ENCODE measurements at places on chromosomes 6 and 20.

DNA sequence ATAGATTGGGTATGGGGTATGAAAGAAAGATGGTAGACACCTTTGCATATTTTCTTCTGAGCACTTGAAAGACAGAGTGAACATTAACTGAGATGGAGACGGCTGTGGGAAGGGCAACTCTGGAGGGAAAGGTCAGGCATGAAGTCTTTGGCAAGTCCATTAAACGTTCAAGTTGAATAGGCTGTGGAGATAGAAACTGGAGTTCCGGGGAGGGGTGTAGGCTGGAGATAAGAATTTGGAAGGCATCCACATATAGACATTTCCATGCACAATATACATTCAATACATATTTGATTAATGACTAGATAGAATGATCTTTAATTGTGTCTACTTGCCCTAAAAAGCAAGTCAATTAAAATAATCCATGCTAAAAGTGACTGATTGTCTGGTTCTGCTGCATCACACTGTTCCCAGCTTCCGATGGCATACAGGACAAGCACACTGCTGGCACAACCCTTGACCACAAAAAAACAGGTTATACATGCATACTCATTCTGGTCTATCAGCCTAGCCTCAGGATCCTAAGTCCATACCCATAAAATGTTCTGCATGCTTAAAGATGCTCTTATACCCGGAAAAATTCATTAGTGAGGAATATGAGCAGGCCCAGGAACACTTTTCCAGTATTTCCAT, 1.9 kb upstream of the MYLK4 start:
- DNase-seq = no peak

DNA sequence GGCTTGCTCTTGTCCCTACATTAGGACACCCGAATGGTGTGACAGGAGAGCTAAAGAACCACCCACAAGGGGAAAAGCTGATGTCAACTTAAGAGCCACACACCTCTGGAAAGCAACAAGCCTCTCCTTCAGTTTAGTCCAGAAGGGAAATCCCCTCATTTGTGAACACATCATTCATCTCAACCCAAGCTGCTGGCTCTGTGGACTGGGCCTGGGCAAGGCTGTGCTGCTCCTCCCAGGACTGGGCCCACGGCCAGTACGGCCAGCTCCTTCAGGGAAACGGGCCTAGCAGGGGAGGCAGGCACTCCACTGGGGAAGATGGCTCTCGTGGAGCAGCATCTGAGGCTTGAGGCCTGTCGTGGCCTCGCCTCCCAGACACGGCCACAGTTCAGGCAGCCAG, 12.8 kb upstream of the SLC4A11 start:
- DNase-seq = no peak

- DNase-seq = no peak
Measured at GRCh38 chr6:166877349-166877748, 79.0 kb downstream of the RNASET2 start.

DNA sequence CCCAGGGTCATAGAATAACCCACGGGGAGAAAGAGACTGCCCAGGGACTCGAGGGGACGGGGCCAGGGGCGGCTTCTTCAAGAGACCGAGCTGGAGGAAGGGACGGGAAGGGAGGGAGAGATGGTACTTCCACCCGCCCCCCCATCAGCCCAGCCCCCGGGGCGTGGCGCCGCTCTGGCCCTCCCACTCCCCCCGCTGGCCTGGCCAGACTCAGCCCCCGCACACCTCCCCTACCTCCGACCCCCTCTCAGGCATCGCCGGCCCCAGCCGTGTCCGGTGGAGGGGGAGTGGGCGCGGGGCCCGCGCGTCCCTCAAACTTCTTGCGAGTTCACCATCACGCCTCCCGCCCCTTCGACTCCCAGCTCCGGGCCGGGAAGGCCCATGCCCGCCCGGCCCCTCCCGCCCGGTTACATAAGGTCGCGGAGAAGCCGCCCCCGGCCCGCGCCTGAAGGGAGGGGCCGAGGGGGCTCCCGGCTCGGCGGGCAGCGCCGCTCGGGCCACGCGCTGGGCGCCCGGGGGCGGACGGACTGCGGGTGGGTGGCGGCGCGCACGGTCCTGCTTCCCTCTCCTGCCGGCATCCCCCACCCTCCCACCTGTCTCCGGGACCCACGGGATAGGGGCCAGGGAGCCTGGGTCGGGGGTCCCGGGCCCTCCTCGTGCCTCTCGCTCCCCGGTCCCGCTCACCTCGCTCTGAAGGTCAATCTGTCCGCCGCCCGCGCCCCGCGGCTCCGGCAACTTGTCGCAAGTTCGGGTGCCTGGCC, 562 bp downstream of the TFEB start:
- DNase-seq = no peak

- no peak for DNase-seq
Measured at GRCh38 chr6:169931261-169931660, 179.8 kb downstream of the ERMARD start.

DNA sequence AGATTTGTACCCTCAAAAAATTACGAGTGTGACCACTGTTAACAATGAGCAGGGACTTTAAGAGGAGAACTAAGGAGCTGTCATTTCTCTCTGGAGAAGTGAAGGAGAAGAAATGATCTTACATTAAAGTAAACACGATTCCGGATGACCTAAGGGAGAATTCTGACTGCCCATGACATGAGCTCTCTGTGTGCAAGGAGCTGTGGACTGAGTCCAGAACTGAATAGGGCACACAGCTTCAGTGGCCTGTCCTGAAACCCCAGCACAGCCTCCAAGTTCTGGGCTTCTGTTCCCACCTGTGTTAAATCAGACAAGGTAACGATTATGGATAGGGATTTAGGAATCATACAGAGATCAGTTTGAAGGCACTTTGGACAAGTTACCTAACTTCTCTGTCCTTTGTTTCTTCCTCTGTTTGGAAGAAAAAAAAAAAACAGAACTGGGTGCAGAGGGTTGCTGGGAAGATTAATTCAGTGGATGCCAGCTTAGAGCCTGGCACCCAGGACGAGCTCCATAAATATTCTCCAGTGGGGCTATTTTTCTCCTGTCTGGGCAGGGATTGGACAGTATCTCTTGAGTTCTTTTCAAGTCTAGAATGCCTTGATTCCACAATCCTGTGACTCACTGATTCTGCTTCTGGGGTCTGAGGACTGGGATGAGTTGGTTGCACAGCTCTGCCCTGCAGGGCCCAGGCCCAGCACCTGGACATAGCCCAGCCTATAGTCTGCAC, 65.7 kb downstream of the MRPL14 start:
- no peak for DNase-seq

DNA sequence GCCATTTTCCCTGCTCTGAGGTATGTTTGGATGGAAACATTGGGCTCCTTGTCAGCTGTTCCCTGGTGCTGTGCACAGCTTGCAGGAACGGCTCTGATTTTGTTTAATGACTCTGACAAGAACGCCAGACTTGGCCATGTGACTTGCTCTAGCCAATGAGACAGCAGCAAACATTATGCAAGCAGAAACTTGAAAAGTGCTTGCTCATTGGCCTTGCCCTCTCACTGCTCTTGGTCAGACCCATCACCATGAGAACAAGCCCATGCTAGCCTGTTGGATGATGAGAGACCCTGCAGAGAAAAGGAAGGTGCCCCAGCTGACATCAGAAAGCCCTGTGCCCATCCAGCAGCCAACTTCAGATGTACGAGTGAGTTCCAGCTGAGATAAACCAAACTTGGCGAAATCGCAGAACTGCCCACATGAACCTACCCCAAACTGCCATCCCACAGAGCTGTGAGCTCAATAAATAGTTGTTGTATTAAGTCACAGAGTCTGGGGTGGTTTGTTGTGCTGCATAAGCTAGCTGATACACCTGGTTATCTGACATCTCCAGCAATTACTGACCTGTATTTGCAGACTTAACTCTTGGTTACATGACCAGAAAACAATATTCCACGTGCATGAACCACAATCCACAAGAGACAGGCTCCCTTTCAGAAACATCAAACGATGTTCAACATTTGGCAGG, 96.9 kb downstream of the JPH2 start:
- no peak for DNase-seq

- DNase-seq = no peak
Measured at GRCh38 chr6:111600154-111600553, 5.5 kb downstream of the TRAF3IP2 start.

- DNase-seq = no peak
Measured at GRCh38 chr20:58646257-58646656, 4.8 kb upstream of the STX16 start.

DNA sequence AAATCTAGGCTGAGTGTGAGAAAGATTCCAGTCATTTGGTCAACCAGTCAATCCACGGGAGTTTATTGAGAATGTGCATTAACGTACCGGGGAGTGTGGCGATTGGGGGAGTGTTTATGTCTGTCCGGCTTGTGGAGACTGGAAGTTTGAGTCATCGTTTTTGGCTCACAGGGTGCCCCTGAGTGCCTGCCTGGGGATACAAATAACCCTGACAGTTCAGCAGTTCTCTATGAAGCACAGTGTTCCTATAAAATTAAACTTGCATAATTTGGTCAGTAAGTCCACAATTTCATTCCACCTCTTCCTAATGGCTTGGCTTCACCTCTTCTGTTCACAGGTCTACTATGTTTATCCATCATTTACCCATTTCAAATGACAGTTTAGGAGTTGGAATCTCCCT, 72.6 kb upstream of the PLEKHG1 start:
- DNase-seq = no peak

- no peak for DNase-seq
Measured at GRCh38 chr6:166351715-166352285, 9.5 kb upstream of the SFT2D1 start.

GRCh38 chr20:31670371-31671228, 32.9 kb downstream of the COX4I2 start:
- DNase-seq = peak; percentile 49

All from NCI-H187 treated with DMSO at 0.1 percent for 48 hours (cell line).